Sigmoid colon (tissue), 7 donors: ENCODE measurements at places on chromosomes 11 and 22. TPM values are rescaled to one million over a fixed set of nuclear protein-coding genes. Genes with fewer than 3 reads are reported as not detected.
A peak's percentile ranks its signal among the peaks of the same experiment; 100 is the strongest.

DNA sequence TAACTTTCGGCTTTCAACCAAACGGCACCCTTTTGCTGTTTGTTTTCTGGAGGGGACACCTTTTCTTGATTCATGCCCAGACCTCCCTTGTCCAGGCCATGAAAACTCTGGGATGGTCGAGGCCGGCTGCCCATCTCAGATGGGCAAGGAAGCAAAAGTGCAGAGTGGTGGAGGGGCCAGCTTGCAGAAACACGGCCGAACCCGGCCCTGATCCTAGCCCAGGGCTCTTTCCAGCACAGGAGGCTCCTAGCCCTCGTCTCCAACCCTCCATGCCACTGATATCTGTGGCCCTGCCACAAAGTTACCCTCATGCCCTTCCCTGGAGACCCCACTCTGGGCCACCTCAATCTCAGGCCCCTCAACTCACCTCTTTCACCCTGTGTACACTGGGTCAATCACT is 18.9 kb upstream of the SLC22A12 start:
- DNase-seq = no peak

GRCh38 chr11:84437071-84437980 is 1151.2 kb upstream of the CCDC90B start:
- DNase-seq = no peak

DNA sequence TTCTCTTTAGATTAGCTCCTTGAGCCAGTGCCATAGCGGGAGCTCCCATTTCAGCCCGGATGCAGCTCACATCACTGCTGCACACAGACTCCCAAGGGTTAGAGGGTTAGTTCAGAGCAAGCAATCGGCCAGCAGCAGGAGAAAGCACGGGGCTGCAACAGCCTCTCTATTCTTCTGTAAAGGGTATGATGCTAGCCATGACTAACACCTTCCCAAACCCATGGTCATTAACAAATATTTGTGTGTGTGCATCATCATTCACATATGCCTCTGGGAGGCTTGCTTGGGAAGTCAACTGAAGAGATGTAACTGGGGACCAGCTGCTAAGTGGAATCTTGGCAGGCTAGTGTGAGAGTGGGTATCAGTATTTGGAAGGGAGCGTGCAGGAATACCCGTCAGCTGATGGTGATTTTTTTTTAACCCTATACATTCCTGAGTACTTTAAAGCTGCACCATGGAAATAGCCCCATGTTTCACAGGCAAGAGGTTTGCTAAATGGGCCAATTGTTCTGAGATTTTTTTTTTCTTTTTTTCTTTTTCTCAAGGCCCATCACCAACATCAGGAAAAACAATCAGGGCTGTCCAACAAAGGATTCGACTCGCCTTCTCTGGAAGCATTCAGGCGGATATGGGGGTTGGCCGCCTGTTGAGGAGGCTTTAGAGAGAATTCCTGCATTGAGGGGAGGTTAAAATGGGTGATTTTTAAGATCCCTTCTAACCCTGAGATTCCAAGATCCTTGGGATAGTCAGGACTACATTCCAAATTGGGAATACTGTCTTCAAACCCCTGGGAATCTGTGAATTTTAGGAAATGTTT is 33.2 kb upstream of the CCDC89 start:
- DNase-seq = peak; percentile 66

DNA sequence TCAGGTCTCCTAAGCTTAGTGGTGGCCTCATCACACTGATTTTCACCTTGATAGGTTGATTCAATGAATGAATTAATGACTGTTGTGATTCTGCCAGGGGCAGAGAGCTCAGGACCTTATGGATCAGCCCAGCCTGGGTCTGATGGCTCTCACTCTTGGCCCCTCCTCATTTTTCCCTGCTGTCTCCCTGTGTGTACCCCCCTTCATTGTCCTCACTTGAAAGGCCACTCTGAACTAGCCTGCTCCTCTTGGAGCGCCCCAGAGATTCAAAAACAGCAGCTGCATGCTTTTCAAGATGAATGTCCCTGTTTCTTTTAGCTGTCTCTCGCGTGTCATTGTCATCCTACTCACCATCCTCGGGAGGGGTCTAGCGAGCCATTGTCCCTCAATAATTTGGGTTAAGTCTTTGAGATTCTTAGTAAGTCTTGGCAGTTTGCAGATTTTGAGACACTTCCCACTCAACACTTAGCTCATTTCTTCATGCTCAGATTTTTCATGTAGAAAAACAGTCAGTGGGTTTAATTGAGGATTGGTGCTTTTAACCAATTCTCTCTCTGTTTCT is 42.5 kb upstream of the MICAL2 start:
- peak; percentile 55 for DNase-seq

DNA sequence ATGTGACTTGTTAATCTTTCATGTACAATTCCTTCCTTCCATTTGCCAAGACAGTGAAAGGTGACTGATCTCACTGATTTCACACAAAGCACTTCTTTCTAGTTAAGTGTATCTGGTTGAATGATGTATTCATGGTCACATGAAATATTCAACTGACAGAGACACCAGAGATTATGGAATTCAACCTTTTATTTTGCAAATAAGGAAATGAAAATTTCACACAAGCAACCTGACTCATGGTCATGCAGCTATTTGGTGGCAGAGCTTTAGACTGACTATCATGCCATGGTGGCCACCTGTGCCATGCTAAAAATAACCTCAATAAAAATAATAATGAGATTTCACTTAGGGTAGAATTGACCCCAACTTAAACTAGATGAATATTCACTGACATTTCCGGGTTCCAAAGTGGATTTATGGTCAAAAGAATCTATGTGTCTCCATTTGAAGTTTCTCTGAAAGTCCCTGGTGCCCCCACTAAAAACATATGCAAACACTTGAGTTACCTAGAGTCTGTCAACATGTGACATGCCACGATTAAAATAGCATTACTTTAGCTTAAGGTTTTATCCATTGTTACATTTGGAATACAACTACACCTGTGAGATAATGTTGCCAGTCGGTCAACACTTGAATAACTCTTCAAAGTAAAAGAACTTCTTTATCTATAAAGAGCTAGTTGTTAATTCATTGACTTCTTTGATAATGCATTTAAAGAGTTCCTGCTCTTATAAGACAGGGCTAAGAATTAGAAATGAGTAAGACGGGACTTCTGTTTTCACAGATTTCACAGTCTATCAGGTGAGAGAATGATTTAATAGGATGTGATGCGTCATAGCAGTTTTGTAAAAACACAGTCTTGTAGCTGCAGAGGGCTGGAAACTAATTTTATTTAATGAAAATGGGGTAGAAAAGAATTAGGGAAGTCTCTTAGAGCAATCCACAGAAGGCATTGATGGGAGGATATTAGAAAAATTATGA is 94.6 kb upstream of the OR9G4 start:
- no peak for DNase-seq

DNA sequence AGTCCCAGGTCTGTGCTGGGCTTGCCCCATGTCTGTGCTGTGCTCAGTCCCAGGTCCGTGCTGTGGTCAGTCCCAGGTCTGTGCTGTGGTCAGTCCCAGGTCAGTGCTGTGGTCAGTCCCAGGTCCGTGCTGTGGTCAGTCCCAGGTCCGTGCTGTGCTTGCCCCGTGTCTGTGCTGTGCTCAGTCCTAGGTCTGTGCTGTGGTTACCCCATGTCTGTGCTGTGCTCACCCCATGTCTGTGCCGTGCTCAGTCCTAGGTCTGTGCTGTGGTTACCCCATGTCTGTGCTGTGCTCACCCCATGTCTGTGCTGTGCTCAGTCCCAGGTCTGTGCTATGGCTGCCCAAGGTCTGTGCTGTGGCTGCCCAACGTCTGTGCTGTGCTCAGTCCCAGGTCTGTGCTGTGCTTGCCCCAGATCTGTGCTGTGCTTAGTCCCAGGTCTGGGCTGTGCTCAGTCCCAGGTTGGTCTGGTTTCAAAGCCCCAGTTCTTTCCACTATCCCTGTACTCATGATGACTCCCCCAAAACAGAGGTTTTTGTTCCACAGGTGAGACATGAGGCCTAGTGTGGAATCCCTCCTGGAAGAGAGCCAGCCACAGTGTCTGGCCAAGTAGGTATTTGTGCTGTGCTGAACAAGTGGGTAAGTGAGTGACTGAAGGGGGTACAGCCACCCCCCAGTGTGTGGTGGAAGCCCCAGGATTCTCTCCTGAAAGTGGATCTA is 34.8 kb downstream of the IRAG1 start:
- peak; percentile 70 for DNase-seq

DNA sequence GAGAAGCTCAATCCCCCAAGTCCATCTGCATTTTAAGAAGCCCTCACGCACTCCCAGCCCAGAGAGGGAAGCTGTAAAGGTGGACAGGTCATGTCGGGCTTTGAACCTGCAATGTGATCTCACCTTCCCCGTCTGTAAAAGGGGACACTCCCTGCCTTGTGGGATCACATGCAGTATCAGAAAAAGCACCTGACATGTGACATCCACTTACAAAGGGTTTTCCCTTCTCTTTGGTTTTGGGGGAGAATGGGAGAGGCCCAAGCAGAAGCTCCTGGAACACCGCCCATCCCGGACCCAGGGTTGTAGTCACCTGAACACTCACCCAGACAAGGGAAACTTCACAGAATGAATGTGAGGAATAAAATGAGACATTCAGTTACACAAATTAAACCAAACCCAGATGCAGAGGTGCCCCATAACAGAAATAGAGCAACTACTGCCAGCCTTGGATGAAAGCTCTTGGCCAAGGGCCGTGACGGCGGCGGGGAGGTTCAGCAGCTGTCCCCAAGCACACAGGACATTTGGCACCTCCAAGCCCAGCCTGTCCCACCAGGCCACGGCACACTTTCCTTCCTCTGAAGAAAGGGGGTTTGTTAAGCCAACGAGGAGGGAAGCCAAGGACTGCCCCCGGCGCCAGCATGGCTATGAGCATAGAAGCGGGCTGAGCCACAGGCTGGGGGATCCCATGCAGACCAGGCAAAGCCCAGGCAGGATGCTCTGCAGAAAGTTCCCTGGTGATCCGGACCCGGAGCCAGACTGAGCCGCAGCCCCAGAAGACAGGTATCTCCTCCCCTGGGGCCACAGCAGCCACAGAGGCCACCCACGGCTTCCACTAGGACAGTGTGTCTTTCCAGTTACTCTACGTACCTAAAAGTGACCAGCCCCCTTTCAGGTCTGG is 3.8 kb downstream of the BID start:
- no peak for DNase-seq

DNA sequence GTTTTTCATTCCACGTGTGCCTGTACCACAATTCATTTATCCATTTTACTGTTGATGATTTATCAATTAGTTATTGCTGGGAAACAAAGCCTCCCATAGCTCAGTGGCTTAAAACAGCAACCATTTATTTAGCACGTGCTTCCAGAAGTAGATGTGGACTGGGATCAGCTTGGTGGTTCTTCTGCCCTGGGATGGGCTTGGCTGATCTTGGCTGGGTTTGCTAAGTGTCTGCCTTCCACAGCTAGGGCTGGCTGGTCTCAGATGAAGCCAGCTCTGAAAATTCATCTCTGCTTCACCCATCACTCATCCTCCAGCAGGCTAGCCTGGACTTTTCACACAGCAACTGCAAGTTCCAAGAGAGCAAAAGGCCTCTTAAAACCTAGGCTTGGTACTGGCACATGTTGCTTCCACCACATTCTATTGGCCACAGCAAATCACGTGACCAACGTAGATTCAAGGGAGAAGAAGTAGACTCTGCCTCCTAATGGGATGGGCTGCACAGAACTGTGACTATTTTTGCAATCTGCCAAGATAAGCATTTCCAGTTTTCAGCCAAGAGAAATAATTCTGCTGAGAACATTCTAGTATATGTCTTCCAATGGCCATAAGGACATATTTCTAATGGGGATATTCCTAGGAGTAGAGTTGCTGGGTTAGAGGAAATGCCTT is 124.9 kb downstream of the MN1 start:
- no peak for DNase-seq

- DNase-seq = no peak
These were observed 87.8 kb upstream of the CLNS1A start for GRCh38 chr11:77725433-77725832.

DNA sequence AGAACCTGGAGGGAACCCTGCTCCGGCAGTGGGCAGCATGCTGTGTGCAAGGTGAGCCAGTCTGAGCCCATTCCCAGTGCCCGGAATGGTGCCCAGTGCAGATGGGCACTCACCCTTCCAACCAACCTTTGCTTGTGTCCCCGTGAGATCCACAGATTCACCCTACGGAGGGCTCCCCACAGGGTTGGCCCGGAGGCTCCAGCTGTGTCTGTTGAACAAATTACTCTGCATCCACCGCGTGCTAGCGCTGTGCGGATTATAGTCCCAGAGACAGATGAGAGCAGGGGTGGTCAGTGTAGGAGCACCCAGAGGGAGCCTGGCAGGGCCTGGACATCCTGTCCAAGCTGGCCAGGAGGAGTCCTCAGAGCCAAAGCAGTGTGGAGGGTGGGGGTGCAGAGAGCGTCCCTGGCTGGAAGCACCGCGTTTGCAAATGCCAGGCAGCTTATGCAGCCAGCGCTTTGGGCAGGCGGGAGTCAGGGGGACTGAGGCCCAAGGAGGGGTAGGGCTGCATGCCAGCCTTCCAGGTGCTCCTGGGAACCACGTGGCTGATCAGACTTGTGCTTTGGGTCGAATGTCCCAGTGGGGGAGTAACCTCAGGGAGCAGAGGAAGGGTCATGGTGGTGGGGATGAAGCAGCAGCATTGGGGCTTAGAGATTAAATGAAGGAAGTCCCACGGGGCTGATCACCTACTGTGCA is 80.5 kb downstream of the KCNQ1 start:
- peak; percentile 53 for DNase-seq

- DNase-seq = peak; percentile 78
These were observed 1.0 kb downstream of the SMCO4 start for GRCh38 chr11:93541884-93542810.

GRCh38 chr11:32434356-32435151 is 785 bp downstream of the WT1 start:
- DNase-seq = no peak

DNA sequence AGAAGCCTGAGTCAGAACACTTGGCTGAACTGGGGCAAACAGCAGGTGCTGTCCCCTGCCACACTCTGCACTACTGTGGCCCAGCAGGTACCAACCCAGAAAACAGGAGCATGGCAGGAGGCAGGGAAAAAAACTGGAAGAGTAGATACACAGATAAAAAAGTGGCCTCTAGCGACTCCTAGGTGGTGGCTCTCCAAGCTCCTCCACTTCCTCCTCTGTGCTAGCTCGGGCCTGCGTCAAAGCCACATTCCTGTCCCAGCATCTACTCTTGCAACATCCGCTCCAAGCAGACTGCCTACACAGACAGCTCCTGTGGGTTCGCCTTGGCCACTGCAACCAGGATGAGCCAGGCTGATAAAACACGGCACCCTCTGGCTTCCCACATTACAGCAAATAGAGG is 6.9 kb downstream of the OR8B12 start:
- no peak for DNase-seq

DNA sequence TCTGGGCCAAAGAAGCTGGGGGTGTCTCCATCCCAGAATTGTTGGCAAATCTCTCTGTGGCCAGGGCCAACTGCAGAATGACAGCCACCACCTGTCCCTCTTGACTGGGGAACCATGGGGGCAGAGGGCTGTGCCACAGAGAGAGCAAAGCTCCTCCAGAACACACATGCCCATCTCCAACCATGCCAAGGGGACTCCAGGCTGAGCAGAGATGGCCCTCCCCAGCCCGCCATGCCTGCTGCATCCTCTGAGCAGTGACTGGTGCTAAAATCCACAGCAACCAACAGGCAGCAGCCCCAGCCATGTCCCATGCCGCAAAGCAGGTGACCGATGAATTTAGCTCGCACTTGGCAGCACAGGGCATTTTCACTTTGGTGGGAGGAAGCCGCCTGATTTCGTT is 45.0 kb downstream of the LARGE1 start:
- no peak for DNase-seq

ZNF70 gene
- 5.5 TPM for total RNA-seq

ILK gene
- total RNA-seq = 525 TPM

BIRC2 gene
- 54.6 TPM for total RNA-seq

MACROD1 gene
- 28.0 TPM for total RNA-seq

E2F8 gene
- 0.16 TPM for total RNA-seq

USP2 gene
- total RNA-seq = 0.71 TPM

SPINDOC gene
- 14.6 TPM for total RNA-seq

JAM3 gene
- 125 TPM for total RNA-seq

CCDC15 gene
- 0.41 TPM for total RNA-seq

CARD18 gene
- total RNA-seq = not detected

NAALADL1 gene
- 73.1 TPM for total RNA-seq
